ENCODE measurements at places on chromosomes 7 and 10.

- no peak for DNase-seq
Measured at GRCh38 chr10:62075414-62075813, 173.9 kb downstream of the ARID5B start.

- DNase-seq: no peak
Measured at GRCh38 chr10:83037653-83038052, 1101.7 kb upstream of the GHITM start.

GRCh38 chr7:28442540-28443420 is 30.5 kb downstream of the CREB5 start:
- DNase-seq: peak; percentile 11

DNA sequence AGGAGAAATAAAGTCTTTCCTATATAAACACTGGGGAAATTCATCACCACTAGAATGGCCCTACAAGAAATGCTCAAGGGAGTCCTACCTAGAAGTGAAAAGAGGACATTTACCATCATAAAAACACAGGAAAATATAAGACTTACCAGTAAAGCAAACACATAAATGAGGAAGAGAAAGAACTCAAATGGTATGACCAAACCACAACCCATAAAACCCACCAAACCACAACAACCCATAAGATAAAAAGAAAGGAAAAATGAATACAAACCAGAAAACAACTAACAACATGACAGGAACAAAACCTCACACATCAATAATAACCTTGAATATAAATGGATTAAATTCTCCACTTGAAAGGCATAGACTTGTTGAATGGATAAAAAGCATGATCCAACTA is 71.9 kb upstream of the DIP2C start:
- DNase-seq: no peak

DNA sequence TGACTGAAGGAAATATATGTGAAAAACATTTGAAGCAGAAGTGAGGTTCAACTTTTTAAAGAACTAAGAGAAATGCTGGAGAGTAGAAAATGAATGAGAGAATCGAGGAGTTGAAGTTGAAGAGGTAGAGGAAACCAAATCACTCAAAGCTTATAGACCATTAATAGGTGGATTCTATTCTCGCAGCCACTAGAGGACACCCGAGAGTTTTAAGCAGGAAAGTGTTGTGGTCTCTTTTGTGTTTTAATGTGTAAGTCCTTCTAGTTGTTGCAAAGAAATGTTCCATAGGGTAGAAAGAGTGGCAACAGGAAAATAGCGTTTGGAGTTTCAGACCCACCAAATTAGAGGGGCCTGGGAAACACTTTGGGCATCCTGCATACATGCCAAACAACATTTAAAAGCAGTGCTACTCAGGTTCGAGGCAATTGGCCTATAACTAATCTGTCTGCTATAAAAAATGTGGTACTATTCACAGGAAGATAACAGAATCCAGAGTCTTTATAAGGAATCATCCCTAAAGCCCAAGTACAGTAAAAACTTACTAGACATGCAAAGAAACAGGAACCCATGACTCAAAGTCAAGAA is 75.3 kb upstream of the TAS2R16 start:
- DNase-seq: peak; percentile 1

DNA sequence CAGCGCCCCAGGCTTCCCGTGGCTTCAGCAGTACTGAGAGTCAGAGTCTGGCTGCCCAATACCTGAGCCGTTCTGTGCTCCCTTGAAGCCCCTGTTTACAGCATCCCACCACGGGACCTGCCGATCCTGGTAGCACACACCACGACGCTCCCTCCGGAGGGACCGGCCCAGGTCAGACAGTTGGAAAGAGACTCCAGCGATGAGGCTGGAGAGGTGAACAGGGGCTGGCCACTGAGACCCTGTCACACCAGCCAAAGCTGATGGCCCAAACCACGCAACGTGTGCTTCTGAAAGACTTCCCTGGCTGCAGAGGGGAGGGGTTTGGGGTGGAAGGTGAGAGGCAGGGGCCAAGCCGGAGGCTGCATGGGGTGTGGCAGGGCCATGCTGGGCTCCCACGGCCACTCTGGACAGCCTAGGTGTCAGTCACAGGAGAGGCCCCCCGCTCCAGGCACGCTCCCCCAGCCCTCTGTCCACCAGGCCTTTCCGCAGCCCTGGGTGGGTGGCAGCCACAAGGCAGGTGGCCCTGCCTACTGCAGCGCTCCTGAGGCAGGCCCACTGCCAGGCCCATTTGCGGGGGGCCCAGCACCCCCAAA is 140.2 kb upstream of the CHST15 start:
- no peak for DNase-seq

DNA sequence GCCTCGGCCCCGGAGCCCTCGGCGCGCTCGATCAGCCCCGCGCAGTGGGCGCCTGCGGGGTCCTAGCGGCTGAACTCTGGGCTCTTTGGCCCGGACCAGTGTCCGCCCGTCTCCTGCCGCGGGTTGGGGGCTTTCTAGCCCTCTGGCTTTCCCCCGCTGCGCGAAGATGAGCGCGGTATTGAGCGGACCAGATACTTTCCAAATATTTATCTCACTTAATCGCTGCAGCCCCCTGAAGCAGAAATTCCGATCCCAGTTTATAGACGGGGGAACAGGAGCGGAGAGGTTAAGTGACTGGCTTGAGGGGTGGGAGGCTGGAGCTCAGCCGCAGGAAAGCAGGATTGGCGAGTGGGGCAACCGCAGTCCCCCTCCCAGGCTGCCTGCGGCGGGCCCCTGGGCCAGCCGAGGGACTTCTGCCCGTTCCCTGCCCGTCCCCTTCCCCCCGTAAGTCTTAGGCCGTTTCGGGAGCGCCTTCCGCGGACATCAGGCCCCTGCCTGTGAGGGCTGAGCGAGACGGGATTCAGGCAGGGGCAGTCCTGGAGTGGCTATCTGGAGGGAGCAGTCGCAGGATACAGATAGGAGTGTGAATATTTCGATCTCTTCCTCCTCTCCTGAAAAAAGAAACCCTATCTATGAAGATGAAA is 565 bp downstream of the STRIP2 start:
- peak; percentile 29 for DNase-seq

DNA sequence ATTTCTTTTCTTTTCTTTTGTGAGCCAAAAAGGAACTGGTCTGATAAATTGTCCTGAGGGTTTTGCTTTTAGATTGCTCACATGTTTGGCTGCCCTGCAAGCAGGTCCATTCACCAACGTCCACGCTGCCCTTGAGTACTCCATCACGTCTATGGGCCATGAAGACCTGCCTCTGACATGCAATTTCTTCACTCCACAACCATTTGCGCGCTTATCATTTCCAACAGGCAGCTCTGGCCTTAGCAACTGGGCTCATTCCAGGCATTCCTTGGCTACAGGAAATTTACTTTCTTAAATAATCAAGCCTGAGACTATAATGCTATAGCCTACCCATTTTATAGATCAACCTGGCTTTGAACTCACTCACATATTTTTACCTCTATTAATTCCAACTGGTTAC is 408.3 kb upstream of the C7orf33 start:
- no peak for DNase-seq

Data from EL (cell line).